ENCODE measurements at places on chromosomes 5 and 9.

GRCh38 chr9:131146186-131146585, 20.8 kb downstream of the NUP214 start:
- no peak for DNase-seq

DNA sequence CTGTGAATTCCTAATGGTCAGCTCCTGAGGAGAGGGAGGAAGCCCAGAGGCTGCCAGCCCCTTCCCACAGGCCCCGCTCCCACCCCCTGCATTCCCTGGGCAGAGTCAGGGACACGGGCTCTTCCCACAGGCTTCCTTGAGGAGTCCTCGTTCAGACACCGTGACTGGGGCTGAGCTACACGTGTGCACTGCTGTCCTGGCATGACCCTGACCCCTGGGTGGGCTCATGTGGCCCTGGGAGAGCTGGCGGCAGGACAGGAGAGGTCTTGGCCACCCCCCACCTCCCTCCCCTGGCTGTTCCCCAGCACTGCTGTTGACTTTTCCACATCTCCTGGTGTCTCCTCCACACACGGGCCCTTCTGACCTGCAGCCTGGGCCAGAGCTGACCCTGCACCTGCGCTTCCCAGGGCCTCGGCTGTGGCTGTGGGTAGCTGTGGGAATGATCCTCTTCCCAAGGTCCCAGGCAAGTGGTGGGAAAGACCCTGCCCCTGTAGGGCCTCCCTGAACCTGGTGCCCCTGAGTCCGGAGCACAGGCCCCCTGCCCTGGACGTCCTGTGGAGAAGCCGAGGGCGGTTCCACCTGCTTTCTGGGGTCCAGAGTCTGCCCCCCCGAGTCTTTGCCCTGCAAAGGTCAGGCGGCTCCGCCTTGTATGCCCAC, 56.5 kb upstream of the NKD2 start:
- no peak for DNase-seq

- no peak for DNase-seq
Observed at GRCh38 chr5:118967059-118967508, 21.3 kb downstream of the DTWD2 start.

- DNase-seq = no peak
Observed at GRCh38 chr9:2726650-2727340, 9.5 kb downstream of the KCNV2 start.

- no peak for DNase-seq
Observed at GRCh38 chr9:126852086-126852688, 8.3 kb upstream of the ZBTB34 start.

DNA sequence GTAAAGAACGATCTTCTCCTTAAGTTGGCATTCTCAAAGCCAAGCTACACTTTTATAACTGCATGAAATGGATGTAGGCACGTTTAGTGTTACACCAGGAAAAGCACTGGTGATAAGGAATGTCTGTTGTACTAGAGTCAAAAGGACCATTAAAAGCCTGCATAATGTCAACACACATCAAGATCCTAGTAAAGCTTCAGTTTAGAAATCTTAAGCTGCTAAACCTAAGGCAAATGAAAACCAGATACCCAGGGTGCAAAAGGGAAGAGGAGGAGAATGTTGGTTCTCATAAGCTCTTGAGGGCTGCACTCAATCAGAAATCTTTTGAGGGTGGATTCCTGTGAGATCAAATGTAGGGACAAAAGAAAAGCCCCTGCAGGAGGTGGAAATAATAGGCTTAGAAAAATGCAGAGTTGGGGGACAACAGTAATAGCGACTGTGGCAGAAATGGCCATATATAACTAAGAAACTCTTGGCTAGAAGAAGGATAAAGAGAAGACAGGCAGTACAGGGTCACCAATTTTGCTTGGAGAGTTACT, 148.2 kb downstream of the FBXL17 start:
- no peak for DNase-seq

- no peak for DNase-seq
Observed at GRCh38 chr5:61200582-61201155, 38.4 kb upstream of the SMIM15 start.

DNA sequence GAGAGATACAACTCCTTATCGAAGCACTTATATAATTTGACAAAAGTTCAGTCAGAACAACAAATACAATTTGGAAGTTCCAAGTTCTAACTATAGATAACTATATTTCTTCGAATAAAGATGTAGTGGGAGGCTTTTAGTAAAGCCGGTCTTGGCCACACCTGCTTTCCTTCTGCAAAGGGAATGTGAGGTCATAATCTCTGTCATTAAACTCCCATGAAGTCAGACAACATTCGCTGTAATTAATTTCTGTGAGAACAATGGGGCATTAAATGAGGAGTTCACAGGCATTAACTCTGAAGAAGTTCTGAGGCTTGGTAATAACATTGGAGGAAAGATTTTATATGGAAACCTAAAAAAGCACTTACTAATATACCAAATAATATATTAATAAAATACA, 67.5 kb downstream of the MCTP1 start:
- DNase-seq = no peak

DNA sequence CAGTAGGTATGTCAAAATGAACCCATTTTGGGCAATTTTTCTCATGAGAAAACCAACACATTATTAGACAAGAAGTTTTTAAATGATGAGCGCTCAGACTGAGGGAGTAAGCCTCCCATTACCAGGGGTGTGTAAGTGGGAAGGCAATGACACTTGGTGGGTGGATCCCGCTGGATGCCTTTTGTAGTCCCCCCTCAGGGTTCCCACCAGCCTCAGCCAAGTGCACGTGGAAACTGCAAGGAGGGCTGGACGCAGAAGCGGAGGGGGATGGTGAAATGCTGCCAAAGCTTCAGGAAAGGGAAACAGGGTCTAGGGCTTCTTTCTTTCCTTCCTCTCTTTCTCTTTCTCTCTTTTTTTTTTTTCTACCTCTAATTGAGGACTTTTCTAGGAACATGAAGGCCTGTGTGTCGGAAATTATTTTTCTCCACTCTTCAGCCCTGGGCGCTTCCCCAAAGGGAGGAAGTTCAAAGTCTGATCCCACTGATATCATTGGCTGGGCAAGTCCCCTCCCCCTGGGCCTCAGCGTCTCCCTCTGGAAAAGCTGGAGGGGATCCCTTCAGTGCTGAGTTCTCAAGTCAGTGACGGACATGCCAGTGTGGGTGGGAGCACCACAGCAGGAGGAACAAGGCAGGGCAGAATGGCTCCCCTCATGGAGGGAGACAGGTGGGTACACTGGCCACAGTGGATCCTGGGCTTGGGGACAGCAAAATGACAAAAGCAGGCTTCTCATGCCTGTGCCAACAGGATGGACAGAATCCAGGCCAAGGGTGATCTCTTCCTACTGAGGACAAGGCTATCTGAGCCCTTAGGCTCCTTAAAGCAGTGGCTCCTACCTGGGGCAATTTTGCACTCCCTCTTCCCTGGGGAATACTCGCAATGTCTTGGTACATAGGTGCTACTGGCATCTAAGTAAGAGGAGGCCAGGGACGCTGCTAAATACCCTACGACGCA, 23.9 kb upstream of the SLC25A51 start:
- no peak for DNase-seq

DNA sequence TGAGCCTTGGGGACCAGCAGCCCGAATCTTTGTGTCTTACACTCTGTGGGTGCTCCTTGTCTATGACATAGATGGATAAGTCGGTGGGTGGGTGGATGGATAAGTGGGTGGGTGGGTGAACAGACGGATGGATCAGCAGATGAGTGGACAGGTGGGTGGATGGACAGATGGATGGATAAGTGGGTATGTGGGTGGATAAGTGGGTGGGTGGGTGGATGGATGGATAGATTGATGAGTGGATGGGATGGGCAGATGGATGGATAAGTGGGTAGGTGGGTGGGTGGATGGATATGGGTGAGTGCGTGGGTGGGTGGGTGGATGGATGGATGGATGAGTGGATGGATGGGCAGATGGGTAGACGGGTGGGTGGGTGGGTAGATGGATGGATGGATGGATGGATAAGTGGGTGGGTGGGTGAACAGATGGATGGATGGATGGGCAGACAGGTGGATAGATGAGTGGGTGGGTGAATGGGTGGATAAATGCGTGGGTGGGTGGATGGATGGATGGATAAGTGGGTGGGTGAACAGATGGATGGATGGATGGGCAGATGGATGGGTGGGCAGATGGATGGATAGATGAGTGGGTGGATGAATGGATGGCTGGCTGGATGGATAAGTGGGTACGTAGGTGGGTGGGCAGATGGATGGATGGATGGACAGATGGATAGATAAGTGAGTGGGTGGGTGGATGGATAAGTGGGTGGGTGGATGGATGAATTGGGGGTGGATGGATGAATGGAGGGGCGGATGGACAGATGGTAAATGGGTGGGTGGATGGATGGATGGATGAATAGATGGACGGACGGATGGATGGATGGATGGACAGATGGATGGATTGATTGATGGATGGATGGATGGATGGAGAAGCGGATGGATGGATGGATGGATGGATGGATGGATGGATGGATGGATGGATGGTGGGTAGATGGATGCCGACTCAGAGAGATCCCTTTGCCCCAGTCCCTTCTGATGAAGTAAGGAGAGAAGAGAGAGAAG, 121.2 kb downstream of the VAV2 start:
- no peak for DNase-seq

DNA sequence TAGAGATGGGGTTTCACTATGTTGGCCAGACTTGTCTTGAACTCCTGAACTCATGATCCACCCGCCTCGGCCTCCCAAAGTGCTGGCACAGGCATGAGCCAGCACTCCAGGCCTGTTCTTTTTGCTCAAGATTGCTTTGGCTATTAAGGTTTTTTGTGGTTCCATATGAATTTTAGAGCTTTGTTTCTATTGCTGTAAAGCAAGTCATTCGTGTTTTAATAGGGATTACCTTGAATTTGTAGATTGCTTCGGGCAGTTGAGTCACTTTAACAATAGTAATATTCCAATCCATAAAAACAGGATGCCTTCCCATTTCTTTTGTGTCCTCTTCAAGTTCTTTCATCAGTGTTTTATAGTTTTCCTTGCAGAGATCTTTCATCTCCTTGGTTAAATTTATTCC, 22.1 kb downstream of the C6 start:
- DNase-seq = no peak

- no peak for DNase-seq
Observed at GRCh38 chr9:12955510-12956163, 180.8 kb downstream of the LURAP1L start.
